ENCODE measurements at places on chromosomes 6 and 20.
A peak's percentile ranks its signal among the peaks of the same experiment; 100 is the strongest.

DNA sequence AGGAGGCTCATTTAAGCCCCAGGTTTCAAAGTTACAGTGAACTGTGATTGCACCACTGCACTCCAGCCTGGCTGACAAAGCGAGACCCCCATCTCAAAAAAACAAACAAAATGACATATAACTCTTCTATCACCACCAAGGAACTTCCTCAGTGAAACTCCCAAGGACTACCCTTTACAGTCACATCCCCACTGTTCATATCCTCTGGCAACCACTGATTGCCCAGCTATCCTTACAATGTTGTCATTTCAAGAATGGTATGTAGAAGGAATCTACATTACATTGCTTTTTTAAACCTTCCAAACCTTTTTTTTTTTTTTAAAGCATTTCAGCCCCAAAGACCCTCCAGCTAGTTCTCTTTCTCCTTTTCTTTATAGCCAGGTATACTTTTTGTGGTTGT lies 123.1 kb upstream of the CARMIL1 start:
- no peak for DNase-seq

DNA sequence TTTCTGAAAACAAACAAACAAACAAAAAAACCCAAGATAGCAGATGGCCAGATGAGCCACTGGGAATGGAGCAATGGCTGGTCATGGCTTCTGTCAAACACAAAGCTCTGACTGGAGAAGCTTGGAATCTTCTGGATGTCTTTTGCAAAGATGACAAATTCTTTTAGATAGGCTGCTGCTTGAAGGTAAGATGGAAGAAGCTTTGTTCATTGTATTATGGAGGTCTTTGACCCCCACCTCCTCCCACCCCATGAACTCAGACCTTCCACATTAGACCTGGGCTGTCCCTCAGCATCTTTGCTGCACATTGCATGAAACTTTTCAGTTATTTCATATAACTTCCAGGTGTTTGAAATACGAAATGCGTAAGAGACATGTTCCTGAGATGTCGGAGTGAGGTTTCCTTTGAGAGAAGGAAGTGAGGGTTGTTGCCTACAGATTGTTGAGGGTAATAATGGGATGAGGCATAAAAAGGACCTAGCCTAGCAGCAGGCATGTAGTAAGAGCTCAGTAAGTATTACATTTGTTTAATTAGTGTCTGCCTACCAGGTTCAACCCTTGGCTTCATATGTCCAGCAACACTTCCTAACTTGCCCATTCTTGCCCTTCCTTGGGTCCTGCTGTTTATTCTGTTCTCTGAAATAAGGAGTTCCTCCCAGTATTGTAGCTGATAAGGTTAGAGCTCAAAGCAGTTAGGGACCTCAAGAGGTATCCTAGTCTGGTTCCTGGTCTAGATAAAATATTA lies 51.4 kb upstream of the IER3 start:
- DNase-seq: no peak

GRCh38 chr6:42355416-42355815 lies 96.3 kb downstream of the TRERF1 start:
- DNase-seq: no peak

GRCh38 chr20:23826541-23827021 lies at the start of gene CST2:
TSS of gene CST2 (minus strand) at chr20:23826729. CDS start at chr20:23826660, 69 bp downstream.
- no peak for DNase-seq

DNA sequence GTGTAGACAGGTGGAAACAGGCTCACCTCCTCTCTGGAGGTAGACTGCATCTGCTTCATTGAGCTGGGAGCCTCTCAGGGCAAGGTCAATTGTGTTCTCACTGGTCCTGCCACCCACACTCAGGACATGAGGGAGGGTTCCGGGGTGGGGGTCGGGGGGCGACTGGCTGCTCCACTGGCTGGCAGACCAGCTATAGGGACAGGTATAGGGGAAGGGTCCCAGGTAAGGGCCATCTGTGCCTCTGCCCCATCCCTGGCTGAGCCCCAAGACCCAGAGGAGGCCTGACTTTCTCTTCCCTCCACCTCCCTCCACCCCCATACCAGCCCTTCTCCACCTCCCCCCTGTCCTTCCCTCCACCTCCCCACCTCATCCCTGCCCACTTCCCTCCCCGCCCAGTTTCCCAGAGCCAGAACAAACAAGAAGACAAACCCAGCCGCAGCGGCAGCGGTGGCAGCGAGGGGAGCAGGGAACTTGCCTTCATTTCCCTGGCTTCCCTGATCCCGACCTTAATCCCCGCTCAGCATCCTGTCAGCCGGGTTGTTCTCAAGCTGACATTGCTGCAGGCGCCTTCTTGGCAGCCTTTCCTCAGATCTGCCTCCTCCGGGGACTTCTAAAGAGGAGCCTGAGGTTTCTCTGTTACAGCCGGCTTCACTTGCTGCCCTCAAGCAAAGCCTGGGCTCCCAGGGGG lies 18.3 kb upstream of the FOXP4 start:
- no peak for DNase-seq

DNA sequence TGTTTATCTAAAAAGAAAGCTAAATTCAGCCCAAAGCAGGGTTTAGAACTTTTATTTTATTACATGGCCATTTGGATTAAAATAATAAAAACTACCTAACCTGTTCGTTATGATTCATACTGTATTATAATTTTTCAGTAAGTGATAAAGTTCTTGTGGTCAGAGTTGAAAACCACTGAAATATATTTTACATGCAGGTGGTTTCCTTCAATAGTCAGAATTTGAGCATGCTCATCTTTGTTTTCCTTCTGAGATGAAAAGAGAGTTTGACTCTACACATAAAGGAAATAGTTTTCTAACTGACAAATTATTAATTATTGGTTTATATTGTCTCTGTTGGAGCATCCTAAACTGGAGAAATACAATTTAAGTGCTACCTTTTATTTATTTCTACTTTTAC lies 114.0 kb upstream of the FKBP1C start:
- DNase-seq: no peak

DNA sequence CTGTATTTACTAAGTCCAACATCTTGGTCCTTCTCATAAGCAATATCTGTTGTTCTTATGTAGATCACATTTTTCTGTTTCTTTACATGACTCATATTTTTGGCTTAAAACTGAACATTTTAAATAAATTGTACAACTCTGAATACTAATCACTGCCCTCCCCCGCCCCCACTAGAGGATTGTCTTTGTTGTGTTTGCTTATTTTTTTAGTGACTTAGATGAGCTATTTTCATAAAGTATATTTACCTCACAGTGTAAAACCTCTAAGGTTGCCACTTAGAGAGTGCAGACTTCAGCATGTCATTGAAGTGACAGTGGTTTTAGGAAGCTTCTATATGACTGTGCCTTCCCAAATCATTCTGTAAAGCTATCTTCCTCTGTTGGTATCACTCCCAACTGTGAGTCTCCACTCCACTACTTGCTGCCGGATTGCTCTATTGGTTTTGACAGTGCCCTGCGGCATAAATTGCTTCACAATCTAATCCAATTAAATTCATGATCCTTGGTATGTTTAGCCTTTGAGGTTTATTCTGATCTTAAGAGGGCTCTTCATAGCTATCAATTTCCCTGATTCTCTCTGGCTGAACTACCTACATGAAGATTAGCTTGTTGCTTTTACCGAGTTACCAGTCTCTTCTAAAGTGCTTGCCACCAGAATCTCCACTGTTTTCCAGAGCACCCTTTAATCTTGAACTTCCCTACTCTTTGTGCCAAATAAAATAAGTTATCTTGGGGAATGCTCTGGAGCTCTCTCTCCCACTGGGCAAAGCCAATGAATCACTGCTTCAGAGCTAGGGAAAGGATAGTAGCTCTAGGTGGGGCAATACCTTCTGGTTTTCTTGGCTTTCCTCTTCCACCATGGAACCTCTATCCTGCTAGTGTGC lies 33.0 kb downstream of the SPTLC3 start:
- DNase-seq: no peak

DNA sequence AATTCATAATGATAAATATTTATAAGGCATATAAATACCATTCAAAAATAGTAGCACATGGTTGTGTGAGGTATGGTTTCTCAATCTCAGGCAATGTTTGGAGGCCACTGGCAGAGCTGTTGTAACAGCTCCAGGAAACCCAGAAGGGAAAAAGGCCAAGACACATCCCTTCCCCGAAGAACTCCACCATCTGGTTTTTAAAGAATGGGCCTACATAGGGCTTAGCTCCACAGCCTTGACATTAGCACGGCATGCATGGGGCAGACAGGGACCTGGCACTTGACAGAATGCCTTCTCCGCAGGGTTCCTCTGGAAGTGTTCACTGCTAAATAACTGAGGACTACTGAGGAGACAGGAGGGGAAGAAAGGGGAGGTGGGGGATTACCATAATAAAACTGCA lies 16.1 kb upstream of the FOXO3 start:
- DNase-seq: peak; percentile 60

- no peak for DNase-seq
Measured at GRCh38 chr6:142357879-142358278, 56.1 kb downstream of the ADGRG6 start.

DNA sequence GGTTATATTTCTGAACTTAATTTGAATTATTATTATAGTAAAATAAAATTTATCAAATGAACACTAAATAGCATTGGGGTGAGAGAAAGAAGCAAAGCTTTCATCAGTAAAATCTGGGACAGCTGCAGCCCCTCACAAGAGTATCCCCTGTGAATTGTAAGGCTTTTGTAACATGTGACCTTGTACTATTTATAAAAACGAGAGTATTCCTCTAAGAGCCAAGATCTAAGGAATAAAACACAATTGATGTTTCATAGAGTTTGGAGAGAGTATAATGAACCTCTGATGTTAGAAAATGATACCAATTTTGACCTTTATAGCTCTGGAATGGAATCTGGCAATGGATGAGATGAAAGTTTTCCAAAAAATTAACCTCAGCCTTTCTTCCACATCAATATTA lies 617.2 kb upstream of the ID4 start:
- DNase-seq: no peak

DNA sequence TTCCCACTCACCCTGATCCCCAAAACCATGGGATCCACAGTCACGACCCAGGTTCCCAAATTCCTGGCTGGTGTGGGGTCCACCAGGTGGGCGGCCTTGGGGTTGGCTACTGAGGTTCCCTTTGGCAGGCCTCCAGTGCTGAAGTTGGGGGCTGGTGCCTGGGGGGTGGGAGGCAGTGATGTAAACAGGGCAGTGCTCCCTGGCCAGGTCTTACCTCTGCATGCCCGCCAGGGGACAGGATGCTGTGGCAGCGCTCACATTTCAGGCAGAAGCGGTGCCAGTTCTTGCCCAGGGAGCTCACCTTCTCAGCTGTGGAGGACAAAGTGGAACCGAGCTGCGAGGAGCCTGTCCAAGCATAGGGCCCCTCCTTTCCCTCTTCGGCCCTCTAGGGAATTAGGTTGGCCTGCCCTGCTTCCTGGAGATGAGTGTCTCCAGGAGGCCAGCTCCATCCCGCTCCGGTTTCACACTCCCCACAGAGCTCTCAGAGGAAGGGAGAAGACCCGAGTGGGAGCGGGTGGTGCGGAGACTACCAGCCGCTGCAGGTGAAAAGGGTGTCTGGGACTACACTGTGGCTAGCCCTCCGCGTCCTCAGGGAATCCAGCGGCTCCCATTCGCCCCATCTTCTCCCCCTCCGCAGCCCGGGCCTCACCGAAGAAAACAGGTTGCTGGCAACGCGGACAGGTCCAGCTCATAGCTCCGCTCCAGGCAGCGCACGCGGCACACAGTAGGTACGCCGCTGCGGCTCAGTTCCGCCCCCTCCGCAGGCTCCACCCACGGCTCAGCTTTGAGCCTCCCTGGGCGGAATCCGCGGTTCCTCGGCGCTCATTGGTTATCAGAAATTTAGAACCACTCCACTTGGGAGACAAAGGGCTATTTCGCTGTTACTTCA lies at the start of gene CRIP3:
Gene CRIP3 (minus strand): TSS at position 726 of the 889 bp plus-strand sequence. CDS start 34 bp downstream, at position 692.
- DNase-seq: peak; percentile 30

DNA sequence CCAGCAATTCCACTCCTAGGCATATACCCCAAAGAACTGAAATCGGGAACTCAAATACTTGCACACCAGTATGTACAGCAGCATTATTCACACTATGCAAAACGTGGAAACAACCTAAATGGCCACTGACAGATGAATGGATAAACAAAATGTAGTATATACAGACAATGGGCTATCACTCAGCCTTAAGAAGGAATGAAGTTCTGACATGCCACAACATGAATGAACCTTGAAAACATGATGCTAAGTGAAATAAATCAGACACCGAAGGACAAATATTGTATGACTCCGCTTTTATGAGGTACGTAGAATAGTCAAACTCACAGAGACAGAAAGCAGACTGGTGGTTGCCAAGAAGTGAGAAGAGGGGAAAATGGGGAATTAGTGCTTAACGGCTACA lies 59.1 kb upstream of the CCN6 start:
- no peak for DNase-seq

DNA sequence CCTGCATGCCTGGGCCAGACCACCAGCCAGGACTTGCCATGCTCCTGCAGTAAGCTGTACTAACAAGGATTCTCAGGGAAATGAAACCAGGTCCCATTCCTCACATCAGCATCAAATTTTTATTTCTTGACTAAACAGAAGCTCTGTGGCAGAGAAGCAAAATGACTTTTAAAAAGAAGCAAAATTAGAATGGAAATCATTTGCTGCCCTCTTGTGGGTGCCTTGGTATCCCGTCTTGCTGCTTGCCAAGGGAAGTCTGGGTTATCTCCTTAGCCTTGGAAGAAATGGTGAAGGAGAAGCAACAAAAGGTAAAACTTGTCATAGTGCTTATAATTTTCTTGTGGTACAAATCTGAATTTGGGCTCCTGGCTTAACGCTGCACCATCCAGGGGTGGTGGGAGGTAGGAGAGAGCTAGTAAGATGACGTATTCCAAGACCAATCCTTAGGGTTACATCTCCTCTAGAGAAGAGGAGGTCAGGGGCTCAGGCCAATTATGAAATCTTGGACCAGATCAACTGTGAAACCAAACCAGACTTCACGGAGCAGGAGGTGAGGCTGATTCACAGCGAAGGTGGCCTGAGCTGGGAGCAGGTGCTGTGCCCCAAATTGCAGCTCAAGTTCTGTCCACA lies 107.5 kb downstream of the FAXC start:
- peak; percentile 6 for DNase-seq

- DNase-seq: no peak
Measured at GRCh38 chr6:157584036-157584435, 203.0 kb downstream of the ZDHHC14 start.

DNA sequence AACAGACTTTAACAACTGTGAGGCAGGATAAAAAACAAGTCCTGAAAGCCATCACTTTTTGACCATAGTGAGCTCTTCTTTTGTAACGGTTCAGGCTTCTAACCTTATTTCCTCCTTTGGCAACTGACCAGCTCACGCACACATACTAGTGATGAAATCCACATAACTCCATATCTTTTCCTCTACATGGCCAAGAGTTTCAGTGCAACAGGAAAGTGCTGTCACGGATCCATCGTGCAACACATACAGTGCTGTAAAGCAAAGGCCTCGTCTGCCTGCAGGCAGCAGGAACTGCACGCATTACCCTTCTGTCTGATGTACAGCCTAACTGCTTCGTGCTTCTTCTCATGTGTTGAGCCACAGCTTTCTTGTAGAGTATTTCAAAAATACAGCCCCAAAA lies 108.5 kb downstream of the EPM2A start:
- DNase-seq: no peak

- DNase-seq: no peak
Measured at GRCh38 chr6:103870970-103871369, 988.7 kb downstream of the HACE1 start.
